ENCODE measurements at places on chromosomes 12 and 14.

- DNase-seq = no peak
These were observed 2.9 kb downstream of the NFKBIA start for GRCh38 chr14:35401422-35402265.

GRCh38 chr12:131759176-131759575 is 48.3 kb downstream of the SFSWAP start:
- no peak for DNase-seq

- no peak for DNase-seq
These were observed 12.9 kb upstream of the RND1 start for GRCh38 chr12:48878548-48878947.

GRCh38 chr12:121034616-121035305 is 4.3 kb downstream of the OASL start:
- DNase-seq = no peak

DNA sequence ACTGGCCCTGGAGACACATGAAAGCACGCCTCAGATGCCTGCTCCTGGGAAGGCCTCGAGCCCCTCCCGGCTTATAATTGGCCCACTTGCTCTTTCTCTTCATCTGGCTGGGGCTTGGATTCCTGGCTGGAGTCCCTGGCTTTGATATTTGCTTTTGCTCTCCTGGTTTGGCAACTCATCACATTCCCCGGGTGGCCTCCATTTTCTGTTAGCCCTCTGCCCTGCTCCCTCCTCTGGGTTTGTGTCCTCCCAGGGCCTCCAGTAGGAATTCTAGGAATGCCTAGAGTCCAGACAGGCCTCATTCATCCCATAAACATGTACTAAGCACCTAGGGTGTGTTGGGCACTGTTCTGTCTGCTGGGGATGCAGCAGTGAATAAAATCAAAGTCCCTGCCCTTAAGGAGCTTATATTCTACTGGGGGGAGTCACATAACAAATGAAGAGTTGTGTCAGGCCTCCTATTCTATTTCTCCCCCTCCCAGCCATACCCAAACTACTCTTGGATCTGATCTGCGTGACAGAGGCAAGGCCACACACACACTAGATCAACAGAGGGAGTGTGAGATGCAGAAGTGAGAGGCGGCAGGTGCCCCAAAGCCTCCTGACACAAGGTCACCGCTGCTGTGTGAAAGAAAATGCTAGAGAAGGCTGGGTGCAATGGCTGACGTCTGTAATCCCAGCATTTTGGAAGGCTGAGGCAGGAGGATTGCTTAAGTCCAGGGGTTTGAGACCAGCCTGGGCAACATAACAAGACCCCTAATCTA is 21.3 kb upstream of the TSPAN9 start:
- no peak for DNase-seq

DNA sequence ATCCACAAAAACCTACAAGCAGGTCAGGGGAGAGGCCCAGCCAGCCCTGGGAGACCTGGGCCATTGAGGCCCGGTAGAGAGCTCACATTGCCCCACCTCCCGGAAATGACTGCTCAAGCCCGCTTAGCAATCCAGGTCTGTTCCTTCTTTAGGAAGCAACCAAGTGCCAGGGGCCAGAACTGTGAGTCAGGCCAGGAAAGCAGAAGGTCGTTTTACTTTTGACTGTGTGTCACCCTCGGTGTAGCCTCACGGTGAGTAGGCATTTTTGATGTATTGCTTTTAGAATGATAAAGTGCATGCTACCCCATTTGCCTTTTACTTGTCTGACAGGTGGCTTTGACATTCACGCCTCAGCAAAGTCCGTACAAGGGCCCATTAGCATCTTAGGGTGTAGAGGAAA is 25.4 kb upstream of the PWP1 start:
- no peak for DNase-seq

- DNase-seq = no peak
These were observed 3.5 kb downstream of the IRF9 start for GRCh38 chr14:24164518-24164991.

DNA sequence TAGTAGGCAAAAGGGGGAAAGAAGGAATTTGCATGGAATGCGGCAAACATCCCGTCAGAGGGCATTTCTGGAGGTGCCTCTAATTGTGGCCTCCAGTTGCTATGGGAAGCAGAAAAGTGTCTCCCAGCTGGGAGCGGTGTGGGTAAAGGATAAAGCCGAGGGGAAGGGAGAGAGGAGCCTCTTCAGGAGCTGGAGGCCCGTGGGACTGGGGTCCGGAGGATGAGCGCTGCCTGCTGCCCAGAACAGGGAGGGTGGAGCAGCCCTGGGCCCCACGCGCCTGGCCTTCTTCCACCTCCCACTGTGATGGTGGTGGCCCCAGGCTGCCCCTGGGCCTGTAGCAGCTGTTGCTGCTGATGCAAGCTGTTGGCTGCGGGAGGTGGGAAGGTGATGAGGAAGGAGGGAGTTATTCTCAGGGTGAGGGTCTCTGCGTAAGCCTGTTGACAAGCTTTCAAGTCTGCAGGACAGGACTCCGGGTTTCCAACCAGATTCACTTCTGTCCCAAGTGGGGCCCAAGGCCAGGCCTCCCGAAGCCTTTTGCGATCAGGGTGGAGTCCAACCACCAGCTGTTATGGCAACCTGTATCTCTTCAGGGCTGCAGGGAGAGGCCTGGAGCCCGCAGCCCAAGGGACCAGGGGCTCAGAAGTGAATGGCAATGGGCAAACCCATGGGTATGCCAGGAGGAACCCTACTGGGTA is 19.1 kb upstream of the PGF start:
- no peak for DNase-seq

GRCh38 chr12:16243487-16244412 is 33.7 kb downstream of the SLC15A5 start:
- DNase-seq = no peak

- no peak for DNase-seq
These were observed 47.8 kb downstream of the SLC25A21 start for GRCh38 chr14:37124614-37125013.

DNA sequence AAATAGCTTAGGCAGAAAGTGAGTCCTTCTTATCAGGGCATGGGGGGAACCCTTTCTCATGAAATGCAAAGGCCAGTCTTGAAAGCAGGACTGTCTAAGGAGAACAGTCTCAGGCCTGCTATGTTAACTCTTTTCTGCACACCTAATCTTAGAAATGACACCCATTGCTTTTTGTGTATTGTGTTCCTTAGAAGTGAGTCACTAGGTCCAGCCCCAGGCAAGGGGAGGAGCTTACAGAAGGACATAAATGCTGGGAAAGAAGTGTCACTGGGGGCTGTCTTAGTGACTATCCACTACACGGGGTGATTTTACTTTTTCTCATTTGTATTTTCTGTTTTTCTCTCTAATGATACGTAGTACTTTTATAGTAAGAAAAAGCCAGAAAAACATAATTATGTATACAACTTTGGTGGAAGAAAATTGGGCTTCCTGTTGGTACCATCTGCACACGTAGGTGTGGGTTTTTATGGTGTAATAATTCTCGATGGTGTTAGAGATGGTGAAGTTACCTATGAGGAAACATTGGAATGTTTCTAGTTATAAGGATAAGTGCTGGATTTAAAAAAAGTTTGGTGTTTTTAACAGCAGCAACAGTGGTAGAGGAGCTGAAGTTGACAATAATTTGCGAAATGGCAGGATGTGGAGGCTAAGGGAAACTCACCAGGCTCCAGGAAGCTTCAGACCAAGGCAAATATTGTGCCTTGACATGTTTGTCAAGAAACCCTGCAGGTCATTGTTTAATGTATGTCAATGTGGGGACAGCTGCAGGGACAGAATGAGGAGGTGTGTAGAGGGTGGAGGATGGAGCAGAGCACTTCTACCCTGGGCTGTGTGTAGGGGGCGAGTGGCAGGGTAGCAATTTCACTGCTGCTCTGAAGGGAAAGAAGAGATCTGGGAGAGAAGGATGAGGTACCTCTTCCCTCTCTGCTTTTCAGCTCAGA is 214.9 kb downstream of the KTN1 start:
- DNase-seq = no peak

GRCh38 chr12:27821259-27821973 is 41.4 kb upstream of the MANSC4 start:
- DNase-seq = peak; percentile 25

GRCh38 chr12:58202933-58203718 is 261.8 kb downstream of the ATP23 start:
- DNase-seq = no peak

DNA sequence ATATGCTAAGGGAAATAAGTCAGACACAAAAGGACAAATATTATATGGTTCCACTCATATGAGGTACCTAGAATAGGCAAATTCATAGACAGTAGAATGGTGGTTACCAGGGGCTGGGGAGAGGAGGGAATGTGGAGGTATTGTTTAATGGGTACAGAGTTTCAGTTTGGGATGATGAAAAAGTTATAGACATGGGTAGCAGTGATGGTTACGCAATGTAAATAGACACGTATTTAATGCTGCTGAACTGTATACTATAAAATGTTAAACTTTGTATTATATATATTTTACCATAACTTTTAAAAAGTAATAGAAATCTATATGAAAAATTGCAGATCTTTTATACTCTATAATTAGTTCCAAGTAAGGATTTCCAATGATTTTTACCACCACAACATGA is 71.2 kb downstream of the CDK17 start:
- no peak for DNase-seq

DNA sequence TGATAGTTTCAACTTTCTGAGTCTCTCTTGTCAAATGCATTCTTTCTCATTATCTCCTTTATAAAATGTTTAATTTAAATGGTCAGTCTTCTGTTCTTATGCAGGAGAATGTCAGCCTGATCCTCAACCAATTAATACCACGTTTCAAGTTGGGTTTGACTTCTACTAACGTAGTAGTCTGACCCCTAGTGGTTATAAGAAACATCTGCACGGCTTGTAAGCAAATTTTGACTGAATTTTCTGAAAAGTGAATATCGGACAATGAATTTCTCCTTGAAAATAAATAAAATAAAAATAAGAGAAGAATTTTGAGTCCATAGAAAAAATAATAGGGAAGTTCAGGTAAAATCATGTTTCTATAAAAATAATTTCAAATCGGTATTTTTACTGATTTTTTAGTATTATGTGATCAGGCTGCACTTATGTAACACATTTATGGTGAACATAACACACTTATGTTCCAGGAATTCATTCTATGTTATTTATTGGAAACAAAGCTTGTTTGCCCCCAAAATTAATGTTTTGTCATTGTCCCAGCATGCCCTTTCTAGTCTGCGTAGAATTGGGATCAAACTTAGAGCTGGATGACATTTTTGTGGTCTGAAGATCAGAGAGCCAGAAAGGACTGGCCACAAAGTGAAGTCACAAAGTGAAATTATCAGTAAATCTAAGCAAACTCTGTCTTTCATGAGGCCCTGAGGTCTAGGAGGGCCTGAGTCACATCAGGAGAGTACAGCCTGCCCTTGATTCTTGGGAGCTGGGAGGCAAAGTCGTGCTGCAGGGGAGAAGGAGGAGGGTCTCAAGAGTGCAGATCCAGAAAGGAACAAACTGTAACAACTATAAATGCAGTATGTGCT is 101.2 kb upstream of the STXBP6 start:
- DNase-seq = no peak

DNA sequence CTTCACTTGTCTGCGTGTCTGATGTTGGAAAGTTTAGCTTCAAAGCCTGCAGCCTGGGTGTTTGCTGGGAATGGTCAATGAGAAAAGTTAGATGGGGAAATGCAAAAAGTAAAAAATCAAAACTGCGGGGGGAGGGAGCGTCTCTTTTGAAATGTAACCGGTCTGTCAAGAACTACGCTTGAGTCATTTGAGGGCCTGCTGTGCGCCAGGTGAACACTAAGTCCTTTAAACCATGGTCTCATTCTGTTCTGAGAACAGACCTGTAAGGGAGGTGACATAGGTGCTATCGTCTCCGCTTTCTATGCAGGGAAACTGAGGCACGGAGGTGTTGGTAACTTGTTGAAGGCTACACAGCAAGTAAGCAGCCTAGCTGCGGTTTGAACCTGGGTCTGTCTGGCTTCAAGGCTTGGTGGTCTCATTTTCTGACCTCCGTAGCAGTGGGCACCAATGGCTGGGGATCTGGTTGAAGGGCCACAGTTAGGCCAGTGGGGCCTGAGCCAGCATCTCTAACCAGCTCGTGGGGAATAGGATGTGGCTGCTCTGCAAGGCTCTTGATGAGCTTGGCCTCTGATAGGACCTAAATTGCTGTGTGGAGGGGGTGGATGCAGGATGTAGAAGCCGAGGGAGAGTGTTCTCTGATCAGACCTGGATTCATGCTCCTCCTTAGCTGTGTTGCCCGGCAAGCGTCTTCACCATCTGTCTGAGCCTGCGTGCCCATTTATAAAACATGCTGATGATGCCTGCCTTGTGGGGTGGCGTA is 41.5 kb downstream of the KCTD10 start:
- DNase-seq = no peak

All from tibial artery (tissue), 4 donors.